ENCODE measurements at places on chromosomes 11 and 22.

- peak; percentile 39 for DNase-seq
Observed at GRCh38 chr22:41198027-41198580, 7.0 kb upstream of the L3MBTL2 start.

- DNase-seq, result no peak
Observed at GRCh38 chr11:75273411-75274391, 33.1 kb downstream of the TPBGL start.

- no peak for DNase-seq
Observed at GRCh38 chr22:25772288-25772687, 30.3 kb downstream of the MYO18B start.

DNA sequence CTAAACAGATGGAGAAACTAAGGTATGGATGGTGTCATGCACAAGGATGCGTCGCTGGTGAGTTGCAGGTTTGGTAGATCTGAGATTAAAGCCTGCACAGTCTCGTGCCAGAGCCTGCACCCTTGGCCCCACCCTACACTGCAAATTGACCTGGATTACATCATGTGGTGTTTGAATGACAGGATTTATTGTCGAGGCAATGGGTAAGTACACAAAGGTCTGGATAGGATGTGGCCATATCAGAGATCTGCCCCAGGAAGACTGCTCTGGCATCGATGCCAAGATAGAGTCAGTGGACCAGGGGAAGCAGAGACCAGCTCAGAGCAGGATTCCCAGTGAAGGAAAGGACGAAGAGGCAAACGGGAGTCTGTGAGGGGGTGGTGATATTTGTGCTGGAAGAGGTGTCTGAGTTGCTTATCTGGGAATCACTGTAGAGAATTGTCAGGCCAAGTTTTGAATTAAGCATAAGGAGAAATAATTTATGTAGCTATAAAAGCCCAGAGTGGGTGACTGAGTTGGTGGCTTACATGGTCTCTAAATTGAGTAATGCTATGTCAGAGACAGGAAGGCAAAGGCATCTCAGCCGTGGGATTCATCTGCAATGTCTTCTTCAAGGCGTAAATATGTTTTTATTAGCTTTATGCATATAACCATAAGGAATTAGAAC is 499.6 kb upstream of the B3GAT1 start:
- peak; percentile 58 for DNase-seq

GRCh38 chr11:22347857-22348487 is 9.8 kb downstream of the SLC17A6 start:
- DNase-seq, result no peak

DNA sequence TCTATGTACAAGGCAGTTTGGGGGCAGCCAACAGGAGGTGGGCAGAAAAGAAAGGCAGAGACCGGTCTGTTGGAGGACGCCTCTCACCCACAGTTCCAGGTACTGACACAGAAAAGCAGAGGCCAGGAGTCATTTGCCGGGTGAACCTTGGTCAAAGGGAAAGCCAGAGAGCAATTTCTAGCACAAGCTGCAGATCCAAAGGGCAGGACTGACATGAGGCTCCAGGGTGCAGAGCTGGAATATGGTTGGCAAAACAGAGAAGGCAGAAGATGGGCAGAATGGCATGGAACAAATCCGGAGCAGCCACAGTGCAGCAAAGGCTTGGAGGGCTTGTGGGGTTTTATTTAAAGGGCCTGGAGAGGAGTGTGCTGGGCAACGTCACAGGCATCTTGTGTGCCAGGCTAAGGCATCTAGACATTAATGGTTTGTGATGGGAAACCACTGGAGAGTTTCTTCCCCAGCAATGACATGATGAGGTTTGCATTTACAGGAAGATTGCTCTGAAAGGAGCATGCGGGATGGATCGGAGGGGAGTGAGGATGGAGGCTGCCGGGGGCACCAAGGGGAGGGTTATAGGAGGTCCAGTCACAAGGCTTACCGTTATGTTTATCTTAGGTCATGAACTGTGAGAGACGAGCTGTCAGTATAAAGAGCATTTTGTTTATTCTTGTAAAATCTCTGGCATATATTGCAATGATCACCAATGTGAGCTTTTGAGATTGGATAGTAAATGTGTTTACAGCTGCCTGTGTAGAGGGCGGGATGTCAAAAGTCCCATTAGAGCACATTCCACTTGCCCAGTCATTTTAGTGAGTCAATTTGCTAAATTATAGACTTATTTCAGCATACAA is 5.7 kb upstream of the MMP20 start:
- DNase-seq, result no peak

DNA sequence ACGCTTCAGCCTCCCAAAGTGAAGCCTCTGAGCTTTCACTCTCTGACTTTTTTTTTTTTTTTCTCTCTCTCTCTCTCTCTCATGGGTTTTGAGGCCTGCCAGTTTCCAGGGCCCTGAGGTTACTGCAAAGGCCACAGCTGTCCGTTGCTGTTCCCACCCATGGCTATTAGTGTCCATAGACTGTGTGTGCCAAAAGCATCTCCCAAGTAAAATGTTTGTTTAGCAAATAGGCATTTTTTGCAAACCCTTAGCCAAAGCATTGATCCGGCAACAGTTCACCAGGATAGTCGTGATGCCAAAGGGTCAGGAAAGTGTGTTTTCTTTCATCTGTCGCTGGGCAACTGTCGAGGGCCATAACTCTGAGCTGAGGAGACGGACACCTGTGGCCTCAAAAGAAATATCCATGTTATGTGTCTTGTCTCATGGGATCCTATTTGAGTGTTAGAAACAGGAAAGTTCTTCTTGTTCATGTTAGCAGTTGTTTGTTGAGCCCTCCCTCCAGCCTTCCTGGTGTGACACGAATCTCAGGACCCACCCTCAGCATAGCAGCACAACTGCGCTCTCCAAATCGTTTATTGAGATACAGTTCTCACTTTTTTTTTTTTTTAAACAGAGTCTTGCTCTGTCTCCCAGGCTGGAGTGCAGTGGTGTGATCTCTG is 18.4 kb downstream of the FADS2 start:
- DNase-seq, result no peak

GRCh38 chr11:47270331-47271271 is 668 bp downstream of the MADD start:
- peak; percentile 52 for DNase-seq

DNA sequence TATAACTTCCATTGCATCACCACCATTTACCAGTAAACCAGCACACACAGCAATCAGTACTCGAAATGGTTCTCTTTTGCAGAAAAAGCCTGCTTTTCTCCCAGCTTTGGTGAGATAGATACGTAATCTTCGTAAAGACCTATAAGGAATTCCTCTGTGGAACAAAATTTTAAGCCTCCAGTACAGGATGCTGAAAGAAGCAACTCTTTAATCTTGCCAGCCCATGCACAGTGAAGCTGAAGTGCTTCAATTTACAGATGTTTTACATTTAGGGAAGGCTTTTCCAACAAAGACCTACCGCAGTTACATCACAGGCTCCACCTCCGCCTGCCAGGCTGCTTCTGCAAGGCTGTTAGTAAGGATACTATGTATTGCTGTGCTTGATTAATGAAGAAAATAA is 1.9 kb downstream of the ELMOD1 start:
- DNase-seq, result no peak

Data from SW480 (cell line).